ENCODE measurements at places on chromosomes 16 and 17. TPM values are rescaled to one million over a fixed set of nuclear protein-coding genes. Genes with fewer than 3 reads are reported as not detected.
A peak's percentile ranks its signal among the peaks of the same experiment; 100 is the strongest.

DNA sequence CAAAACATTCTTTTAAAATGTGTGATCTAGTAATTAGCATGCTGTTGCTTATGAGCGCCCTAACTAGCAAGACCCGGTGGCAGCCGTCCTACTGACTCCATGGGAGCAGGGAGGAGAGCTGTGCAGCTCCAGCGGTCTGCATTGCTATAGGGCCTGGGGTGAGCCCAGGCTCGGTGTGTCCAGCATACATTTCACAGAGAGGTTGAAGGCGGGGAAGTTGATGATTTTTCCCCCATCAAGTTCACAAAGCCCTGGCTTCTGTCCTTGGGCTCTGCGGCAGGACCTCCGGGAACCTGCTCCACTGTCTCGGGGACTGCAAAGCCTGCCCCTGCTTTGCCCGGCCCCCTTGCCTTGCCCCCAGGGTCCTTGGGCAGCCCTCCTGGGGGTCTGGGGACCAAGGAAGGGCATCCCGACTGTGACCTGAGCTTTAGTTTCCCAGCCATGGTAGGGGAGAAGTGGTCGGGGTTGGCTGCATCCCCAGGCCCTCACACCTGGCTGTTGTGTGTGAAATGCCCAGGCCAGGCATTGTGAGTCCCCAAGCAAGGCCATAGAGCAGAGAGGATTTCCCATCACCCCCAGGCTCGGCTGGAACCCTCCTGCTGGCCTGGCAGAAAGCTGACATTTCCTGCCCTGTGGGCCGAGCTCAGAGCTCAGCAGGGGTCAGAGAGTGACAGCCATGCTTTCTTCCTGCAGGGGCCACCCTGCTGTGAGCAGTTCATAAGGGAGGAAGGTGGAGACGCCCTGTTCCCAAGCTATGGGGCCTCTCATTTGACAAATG, 24.8 kb downstream of the KCNJ12 start:
- no peaks in the 10 kb centered on the region for H3K27me3 ChIP-seq
- no peak overlapping the region for H3K4me3 ChIP-seq
- H3K36me3 ChIP-seq, result no peaks in the 10 kb centered on the region
- DNase-seq, result no peak

DNA sequence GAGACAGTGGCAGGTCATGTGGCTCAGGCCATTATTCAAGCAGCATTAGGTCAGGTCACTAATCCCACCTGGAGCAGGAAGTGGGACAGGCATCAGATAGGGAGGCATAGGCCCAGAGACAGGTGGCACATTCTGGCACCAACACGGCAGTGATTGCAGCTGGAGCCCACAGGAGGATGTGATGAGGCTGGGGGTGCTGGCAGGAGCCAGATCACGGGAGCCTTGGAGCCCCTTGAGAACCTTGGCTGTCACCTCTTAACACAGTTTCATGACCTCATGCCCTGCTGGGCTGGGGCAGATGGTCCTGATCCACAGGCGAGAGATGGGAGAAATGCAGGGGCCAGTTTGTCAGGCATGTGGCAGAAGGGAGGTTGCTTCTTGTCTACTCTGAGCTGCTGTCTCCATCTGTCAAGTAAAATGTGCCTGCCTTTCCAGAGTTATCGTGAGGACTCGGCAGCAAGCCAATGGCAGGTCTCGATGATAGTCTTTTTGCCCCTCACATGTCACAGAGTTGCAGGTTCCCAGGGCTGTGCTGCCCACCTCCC, 109.6 kb downstream of the CLEC16A start:
- no peaks in the 10 kb centered on the region for H3K4me1 ChIP-seq
- H3K27ac ChIP-seq, result no peak overlapping the region
- DNase-seq, result no peak
- H3K4me3 ChIP-seq, result no peak overlapping the region
- H3K27me3 ChIP-seq, result no peaks in the 10 kb centered on the region
- H3K36me3 ChIP-seq, result peaks cover 57% of the 10 kb centered on the region

DNA sequence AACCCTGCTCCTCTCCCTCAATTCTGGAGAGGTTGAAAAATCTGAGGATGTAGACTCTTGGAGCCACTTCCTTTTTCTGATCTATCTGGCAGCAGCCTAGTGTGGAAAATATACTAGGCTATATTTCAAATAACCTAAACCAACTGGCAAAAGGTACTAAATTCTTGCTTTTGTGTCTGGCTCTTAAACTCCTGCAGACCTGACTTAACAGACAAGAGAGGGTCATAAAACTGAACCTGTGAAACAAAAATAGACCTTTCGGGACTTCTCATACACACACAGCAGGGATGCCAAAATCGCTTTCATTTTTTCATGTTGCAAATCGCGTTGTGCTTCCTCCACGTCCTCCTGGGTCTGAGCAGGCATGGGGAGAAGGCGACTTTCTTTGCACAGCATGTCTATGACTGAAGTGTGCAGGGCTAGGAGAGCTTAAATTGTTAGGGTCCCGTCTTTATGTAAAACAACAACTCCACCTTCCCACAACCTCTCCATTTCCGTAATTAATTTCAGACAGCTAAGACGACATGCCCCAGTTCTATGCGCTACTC, 520.7 kb upstream of the PSMD7 start:
- no peaks in the 10 kb centered on the region for H3K27me3 ChIP-seq
- DNase-seq, result no peak

GRCh38 chr16:58211245-58211644, 13.3 kb upstream of the CSNK2A2 start:
- no peak for DNase-seq
- H3K4me1 ChIP-seq, result no peaks in the 10 kb centered on the region
- no peaks in the 10 kb centered on the region for H3K36me3 ChIP-seq

GRCh38 chr16:84724606-84725309, 25.0 kb downstream of the USP10 start:
- no peaks in the 10 kb centered on the region for H3K27me3 ChIP-seq
- no peak overlapping the region for H3K4me3 ChIP-seq
- H3K4me1 ChIP-seq, result peaks cover 75% of the 10 kb centered on the region
- H3K27ac ChIP-seq, result peak overlapping the region; percentile 25
- peaks cover 4% of the 10 kb centered on the region for H3K36me3 ChIP-seq

DNA sequence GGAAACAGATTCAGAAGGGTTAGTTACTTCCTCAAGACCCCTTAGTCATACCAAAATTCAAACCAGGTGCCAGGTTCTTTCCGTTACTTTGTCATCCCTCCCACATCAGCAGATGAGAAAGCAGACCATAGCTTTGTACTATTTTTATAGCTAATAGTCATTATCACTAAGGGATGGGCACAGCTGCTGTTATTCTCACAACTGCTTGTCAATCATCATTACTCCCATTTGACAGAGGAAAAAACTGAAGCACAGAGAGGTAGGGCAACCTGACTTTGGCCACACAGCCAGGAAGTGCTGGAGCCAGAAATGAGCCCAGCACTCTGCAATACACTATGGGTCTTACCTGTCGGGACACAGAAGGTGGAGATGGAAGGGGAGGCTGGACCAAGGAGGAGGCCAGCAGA, 30.0 kb downstream of the TEKT5 start:
- H3K36me3 ChIP-seq, result no peaks in the 10 kb centered on the region
- no peak overlapping the region for H3K27ac ChIP-seq
- H3K4me1 ChIP-seq, result peaks cover 8% of the 10 kb centered on the region
- no peak overlapping the region for H3K4me3 ChIP-seq

- H3K27me3 ChIP-seq, result peaks cover 39% of the 10 kb centered on the region
- DNase-seq, result no peak
Measured at GRCh38 chr16:51148678-51149228, 2.3 kb downstream of the SALL1 start.

- no peak for DNase-seq
- no peaks in the 10 kb centered on the region for H3K27me3 ChIP-seq
- H3K4me1 ChIP-seq, result no peaks in the 10 kb centered on the region
Measured at GRCh38 chr16:48232493-48233040, 11.5 kb upstream of the LONP2 start.

DNA sequence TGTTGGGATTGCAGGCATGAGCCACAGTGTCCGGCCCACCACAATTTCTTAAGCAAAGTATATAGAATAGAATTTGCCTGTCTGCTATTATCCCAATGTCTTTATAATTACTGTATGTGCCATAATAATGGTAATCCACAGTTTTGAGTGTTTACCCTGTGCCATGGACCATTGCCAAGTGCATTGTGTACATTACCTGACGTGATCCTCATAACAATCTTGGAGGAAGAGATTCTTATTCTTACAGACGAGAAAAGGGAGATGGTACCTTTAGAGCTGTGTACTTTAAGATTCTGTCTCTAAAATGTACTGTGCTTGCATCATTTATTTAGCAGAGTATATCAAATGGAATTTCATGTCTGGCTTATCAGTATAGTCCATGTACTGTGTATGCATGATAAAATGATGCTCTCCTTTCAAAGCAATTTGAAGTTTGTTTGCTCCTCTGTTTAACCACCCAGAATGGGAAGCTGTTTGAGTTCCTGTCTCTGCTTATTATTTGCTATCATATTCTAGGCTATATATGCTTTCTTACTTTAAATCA, 13.8 kb upstream of the CDR2 start:
- H3K4me3 ChIP-seq, result no peak overlapping the region
- no peak for DNase-seq
- H3K36me3 ChIP-seq, result no peaks in the 10 kb centered on the region
- no peaks in the 10 kb centered on the region for H3K27me3 ChIP-seq
- no peaks in the 10 kb centered on the region for H3K4me1 ChIP-seq

DNA sequence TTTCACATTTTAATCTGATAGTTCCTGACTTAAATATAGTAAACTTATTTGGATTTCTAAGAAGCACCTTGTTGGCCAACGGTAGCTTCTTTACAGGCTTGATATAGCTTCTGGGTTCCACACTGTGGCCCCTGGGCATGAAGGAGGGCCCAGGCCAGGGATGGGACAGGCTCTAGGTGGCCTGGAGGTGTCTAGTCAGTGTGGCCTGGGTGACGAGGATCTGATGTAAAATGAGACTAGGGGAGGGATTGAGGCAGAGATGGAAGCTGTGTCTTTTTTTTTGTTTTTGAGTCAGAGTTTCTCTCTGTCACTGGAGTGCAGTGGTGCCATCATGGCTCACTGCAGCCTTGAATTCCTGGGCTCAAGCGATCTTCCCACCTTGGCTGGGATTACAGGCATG, 187.0 kb downstream of the PRKCB start:
- DNase-seq, result no peak
- H3K4me1 ChIP-seq, result no peaks in the 10 kb centered on the region
- H3K27me3 ChIP-seq, result no peaks in the 10 kb centered on the region
- H3K4me3 ChIP-seq, result no peak overlapping the region
- no peaks in the 10 kb centered on the region for H3K36me3 ChIP-seq
- no peak overlapping the region for H3K27ac ChIP-seq

DNA sequence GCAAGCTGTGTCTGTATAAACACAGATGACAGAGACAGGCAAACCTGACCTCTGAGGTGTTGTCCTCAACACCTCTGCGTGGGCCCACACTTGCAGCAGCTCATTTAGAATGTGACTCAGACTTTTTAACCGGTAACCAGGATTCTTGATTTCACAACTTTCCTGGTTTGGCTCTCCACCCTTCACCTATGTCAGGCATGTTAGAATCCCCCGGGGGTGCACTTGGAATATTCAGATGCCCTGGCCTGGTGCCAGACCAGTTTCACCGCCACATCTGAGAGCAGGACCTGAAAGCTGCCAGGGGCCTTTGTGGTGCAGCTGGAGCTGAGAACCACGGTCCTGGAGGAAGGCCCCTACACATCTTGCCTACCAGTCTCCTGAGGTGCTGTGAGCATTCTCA, 4.8 kb downstream of the DHODH start:
- H3K4me1 ChIP-seq, result no peaks in the 10 kb centered on the region
- H3K36me3 ChIP-seq, result peaks cover 40% of the 10 kb centered on the region
- H3K4me3 ChIP-seq, result peak overlapping the region; percentile 3
- H3K27me3 ChIP-seq, result no peaks in the 10 kb centered on the region

The ITGB4 gene
- 118 TPM for total RNA-seq

The LASP1 gene
- total RNA-seq, result 140 TPM

The NPIPB9 gene
- total RNA-seq, result 10.6 TPM

The PER1 gene
- 139 TPM for total RNA-seq

The POLR2A gene
- total RNA-seq, result 750 TPM
